ENCODE measurements at places on chromosomes 4 and X.
A peak's percentile ranks its signal among the peaks of the same experiment; 100 is the strongest.

- DNase-seq, result peak; percentile 30
Measured at GRCh38 chr4:113639326-113639725, 122.2 kb downstream of the CAMK2D start.

DNA sequence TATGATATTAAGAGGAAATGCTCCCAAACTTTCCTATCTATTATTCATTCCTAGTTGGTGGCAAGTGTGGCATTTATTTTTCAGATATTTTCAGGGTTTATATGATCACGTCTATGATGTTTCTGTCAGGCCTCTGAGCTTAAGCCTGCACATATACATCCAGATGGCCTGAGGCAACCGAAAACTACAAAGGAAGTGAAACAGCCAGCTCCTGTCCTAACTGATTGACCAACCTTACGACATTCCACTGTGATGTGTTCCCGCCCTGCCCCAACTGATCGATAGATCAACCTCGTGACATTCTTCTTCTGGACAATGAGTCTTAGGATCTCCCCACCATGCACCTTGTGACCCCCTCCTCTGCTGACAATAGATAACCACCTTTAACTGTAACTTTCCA lies 67.6 kb upstream of the CTSO start:
- DNase-seq, result no peak

DNA sequence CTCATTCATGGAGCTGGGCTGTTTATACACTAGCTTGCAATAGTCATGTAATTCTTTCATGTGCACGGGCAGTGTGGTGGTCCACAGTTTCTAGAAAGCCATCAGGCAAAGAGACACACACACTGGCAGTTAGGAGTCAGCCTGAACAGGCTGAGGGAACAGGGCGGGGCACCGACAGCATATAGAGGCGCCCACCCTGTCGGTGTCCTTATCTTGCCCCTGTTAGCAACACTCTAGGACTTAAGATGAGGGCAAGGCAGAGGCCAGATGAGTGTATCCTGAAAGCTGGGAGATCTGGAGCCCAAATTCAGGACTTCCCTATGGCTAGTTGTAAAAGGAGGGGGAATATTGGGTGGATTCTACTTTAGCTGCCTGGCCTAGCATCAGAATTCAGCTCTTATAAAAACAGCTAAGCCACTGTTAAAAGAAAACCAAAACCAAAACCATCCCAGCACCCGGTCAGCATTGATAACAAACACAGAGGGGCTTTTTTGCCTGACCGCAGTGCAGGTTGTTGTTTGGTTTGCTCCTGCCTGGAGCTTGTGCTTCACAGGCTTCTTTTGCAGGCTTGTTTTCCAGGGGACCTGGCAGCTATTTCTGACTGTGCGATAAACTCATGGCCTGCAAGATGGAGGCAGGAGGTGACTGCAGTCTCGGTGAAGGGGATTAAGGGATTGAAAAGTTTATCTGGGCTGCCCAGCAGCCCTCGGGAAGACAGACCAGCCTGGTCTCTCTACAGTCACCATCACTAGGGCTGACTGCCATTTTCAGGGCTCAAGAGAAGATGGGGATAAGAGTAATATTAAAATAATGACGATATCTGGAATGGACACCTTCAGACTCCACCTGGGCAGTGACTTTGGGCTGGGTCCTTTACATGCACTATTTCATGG lies 638.9 kb downstream of the MID1IP1 start:
- no peak for DNase-seq

DNA sequence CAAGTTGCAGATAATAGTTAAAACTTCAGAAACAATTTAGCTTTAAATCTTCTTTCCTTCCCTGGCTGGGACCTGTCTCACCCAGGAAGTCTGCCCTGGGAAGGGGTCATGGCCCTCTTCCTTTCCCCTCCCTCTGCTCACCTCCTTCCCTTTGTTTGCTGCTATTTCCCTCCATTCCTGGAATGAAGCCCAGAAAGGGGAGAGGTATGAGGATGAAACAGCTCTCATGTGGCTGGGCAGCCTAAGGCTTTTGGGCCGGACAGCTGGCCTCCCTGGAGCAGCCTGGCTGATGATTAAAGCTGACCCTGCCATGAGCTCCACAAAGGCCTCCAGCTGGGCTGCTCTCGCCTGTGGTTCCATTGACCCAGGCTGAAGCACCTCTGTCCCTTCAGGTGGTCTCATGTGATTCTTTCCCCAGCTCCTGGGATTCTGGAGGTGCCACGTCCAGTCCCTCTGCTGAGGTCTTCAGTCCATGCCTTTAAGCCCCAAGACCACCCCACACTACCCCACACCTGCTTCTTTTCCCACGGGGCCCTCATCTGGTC lies 202.1 kb downstream of the PTTG2 start:
- DNase-seq, result no peak

DNA sequence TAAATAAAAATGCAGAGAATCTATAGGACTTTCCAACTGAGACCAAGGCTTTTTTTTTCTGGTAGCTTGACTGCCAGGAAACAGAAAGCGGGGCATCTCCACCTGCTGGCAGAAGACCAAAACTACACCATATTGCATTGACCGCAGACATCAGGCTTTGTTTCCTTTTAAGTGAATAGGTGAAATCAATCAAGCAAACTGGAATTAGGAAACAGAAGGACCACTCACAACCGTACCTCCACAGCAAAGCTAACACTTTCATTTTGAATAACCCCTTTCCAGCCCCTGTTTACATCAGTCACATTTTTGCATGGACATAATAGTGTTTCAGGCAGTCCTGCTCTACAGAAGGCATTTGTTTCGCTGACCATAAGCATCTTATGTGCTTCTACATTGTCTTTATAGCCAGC lies 218.2 kb downstream of the IDS start:
- DNase-seq, result peak; percentile 0

DNA sequence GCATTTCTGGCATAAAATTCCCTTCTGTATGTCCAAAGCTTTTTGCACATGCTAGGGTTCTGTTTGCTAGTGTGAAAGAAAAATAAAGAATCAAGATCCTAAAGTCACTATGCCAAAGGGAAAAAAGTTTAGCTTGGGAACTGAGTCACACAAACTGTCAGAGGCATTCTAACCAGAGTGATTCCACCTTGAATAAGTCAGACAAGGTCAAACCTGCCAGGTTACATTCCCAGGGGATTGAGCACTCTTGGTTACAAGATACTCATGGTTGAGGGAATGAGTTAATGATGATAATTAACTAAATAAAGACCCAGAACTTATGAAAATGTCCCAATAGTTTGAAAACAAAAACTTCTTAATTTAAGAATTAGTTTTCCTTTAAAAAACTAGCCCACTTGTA lies 13.7 kb upstream of the UGT2B17 start:
- DNase-seq, result no peak

DNA sequence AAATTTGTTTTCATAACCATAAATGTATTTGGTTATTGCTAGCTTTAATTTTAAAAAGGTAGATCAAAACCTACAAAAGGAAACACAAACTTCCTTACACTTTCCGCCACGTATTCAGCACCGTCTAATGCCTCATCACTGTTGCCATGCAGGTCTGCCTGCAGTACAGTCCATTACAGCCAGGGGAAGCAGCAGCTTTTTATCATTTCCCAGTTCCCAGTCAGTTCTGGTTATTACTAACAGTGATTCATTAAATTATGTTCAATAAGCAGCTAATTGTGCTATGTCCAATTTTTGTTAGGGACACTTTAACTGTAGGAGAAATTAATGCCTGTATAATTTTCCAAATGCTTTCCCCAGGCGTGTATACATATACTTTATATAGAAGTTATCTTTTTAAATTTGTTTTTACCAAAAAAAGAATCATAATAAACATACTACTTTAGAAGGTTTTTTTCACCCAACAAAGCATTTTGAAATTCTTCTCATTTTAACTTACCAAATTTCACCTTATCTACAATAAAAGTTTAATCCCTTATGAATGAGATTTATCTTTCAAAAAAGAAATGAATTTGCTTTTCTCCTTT lies 93.3 kb downstream of the ANXA3 start:
- no peak for DNase-seq

DNA sequence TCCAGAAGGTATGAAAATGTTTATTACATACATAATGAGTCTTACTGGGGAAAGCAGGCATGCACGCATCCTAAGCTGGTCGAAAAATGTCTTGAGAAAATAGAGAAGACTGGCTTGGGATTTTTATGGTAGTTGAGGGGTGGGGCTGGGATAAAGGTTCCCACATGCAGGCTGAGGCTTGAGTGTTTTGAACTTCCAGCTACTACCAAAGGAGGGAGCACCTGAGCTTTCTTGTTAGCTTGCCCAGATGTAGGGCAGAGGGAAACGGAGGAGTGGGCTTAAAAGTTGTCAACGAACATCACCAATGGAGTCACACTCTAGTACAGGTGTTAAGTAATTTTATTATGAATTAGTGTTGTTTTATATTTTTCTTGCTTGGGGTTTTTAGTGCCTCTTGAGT lies 39.6 kb upstream of the SRPX start:
- no peak for DNase-seq
